Activated naive CD8-positive, alpha-beta T cell treated with anti-CD3 and anti-CD28 coated beads, Interleukin-2, amount 10 ng/mL, durations not matched to agents 7 days and 5 days (primary cell): ENCODE measurements at places on chromosomes 7 and 10. TPM values are rescaled to one million over a fixed set of nuclear protein-coding genes. Genes with fewer than 3 reads are reported as not detected.

HOXA3 gene
- not detected for total RNA-seq

SNX8 gene
- 22.1 TPM for total RNA-seq

ECHS1 gene
- 36.1 TPM for total RNA-seq

ITIH2 gene
- total RNA-seq = not detected

FAM237B gene
- total RNA-seq = not detected

MAT1A gene
- not detected for total RNA-seq

OR13A1 gene
- total RNA-seq = not detected

NPTX2 gene
- not detected for total RNA-seq

CHAT gene
- not detected for total RNA-seq

DNA sequence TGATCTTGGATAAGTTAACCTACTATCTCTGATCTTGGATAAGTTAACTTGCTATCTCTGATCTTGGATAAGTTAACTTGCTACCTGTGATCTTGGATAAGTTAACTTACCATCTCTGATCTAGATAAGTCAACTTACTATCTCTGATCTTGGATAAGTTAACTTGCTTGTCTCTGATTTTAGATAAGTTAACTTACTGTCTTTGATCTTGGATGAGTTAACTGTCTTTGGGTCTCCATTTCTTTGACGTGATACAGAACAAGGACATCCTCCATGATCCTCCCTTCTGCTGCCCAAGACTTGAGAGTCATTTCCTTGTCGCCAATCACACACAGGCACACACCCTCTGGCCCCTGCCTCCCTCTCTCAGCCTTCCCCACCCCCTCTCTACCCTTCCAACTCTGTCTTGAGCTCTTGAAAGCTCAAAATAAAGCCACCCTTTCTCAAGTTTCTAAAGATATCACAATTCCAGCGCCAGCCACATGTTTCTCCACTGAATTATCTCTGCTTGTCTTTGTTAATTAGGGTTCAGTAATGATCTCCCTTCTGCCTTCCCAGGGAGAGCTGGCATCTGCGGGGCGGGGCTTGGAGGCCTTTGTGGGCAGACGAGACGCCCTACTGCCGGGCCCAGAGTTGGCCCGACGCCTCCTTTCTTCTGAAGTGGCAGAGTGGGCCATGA is 85.1 kb upstream of the GTF2I start:
- no peak for DNase-seq

- no peak for DNase-seq
Observed at GRCh38 chr10:101261702-101262101, 32.4 kb upstream of the LBX1 start.

- no peak for DNase-seq
Observed at GRCh38 chr7:27250557-27251070, 8.0 kb downstream of the EVX1 start.

GRCh38 chr7:31336202-31337001 is 4.1 kb downstream of the NEUROD6 start:
- no peak for DNase-seq

DNA sequence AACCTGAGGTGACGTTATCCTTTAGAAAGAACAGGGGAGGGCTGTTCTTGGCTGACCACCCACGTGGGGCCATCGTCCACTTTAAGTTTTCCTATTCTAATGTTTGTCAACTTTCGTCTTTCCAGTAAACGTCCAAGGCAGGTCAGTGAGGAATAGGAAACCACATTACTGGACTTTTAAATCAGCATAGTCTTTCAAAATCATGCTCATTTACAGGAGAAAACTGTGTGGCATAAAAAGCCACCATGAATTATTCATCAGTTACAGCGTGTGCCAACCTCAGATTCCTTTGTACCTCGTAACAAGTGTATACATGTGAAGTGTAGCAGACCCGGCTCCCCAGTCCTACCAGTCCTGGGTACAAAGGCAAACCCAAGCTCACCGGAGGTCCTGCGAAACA is 25.1 kb upstream of the ABLIM1 start:
- DNase-seq = no peak

DNA sequence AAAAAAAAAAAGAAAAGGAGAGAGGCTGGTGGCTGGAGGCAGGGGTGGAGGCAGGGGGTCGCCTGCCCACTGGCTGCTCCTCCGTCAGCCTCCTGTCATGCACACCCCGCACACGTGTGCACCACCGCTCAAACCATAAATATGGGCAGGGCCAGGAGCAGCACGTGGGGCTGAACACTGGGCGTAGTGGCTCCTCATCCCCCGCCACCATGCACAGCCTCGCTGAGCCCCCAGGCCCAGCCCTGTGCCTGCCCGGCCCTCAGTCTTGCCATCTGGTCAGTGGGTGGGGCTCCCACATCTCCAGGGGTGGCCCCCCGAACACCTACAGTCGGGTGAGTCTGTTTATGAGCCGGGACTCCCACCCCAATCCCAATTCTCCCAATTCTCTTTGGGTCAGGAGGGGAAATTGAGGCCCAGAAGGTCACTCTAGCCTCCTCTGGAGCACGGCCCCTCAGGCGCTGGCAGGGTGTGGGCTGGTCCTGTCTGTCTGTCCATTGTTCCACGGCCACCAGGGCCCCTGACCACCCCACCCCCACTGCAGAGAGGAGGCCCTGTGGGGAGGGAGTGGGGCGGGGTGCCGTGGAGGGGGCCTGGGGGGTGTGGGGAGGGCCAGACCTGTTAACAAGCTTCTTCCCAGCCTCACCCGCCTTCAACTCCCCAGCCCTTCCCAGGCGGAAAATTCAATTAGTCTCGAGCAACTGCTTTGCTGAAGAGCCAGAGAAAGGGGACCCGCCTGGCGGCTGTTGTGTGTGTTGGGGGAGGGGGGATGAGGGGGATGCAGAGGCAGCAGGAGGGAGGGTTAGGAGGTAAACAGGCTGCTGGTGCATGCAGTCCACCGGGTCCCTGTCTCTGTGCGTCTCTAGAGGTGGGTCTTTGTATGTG is 19.5 kb upstream of the GRIFIN start:
- DNase-seq = no peak

DNA sequence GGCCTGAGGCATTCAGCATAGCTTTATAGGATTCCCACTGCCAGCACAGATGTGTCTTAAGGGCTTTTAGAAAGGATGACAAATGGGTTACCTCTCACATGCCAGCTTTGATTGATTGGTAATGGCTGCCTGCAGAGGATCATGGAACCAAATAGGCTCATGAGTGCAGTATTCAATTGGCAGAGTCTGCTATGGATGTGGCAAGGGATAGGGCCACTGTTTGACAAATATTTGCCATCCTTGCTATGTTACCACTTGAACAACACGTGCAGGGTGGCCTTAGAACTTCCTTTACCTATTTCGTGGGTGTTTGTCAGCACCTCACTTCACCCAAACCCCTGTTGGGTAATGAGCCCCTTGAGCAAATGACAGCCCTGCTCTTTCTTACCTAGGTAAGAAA is 139.2 kb downstream of the C10orf105 start:
- no peak for DNase-seq

DNA sequence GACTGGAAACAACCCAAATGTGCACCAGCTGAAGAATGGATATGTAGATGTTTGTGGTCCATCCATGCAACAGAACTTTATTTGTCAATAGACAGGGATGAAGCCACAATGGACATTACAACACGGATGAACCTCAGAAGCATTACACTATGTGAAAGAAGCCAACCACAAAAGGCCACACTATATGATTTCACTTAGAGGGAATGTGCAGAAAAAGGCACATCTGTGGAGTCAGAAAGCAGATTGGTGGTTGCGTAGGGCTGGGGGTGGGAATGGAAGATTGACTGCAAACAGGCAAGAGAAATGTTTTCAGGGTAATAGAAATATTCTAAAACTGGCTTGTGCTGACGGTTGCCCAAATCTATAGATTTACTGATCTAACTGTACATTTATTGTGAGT is 34.3 kb upstream of the WASHC2A start:
- DNase-seq = no peak

- DNase-seq = no peak
Observed at GRCh38 chr10:102480396-102480795, 22.1 kb downstream of the ACTR1A start.

DNA sequence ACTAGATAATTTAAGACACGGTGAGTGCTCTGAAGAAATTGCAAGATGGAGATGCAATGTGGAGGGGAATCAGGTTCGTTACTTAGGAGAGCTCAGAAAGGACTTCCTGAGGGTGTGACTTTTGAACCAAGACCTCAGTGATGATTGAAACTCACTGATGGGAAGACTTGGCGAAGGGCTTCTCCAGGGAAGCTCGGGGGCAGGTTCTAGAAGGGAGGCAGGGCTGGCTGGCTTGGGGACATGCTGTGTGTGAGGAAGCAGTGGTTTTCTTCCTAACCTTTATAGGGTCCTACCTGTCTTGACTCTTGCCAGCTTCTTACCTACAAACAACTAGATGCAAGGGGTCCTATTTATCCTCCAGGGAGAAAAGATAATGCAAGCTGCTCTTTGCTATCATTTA is 637.9 kb downstream of the ACTR3B start:
- DNase-seq = no peak
